ENCODE measurements at places on chromosomes 7 and 10.

DNA sequence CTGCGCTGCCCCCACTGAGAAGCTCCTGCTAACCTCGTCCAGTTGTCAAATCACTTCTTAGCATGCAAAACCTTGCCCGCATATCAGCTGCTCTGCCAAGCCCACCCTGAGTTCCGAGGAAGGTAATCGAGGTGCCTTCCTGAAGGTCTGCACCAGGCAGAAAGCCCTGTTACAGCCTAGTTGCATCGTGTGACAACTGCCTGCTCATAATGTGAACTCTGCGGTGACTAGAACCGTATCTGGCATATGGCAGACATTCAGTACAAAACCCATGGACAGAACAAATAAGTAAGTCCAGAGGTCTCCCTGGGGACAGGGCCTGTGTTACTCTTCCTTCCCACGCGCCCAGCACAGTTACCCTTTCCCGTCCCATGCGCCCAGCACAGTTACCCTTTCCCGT is 394.3 kb downstream of the DNAJB6 start:
- DNase-seq, result no peak

- DNase-seq, result no peak
Measured at GRCh38 chr10:30798646-30799185, 169.2 kb upstream of the LYZL2 start.

- no peak for DNase-seq
Measured at GRCh38 chr10:126270111-126270510, 118.2 kb downstream of the ADAM12 start.

DNA sequence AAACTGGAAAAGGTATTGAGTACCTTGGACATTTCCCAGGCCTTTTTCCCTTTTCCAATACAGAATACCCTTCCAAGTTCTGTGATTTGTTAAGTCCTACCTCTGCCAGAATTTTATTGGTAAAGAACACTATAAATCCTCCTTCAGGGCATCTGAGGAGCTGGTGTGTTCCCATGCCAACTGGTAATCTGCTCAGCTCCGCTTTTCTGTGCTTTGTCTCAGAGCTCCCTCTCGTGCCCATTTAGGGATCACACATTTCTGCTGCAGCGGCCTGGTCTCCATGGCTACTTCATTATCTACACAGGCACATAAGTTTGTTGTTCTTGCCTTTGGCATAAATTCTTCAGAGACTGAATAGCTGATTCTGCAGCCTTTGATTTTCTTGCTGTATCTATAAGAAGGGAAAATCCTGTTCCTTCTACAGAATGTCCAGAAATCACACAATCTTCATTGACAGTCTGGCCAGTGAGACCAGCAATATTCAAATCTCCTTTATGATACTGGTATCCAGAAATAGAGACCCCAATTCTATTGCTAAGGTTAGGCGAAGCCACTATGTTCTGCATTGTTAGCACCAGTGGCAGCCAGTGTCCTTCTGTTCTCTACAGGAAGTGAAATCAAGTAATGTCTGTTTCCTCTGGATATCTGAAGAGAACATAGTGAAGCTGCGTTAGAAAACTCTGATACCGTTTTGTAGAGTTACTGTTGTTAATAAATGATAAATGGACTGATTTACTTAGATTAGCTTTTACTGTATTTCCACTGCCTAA is 51.9 kb downstream of the DENND11 start:
- peak; percentile 92 for DNase-seq

DNA sequence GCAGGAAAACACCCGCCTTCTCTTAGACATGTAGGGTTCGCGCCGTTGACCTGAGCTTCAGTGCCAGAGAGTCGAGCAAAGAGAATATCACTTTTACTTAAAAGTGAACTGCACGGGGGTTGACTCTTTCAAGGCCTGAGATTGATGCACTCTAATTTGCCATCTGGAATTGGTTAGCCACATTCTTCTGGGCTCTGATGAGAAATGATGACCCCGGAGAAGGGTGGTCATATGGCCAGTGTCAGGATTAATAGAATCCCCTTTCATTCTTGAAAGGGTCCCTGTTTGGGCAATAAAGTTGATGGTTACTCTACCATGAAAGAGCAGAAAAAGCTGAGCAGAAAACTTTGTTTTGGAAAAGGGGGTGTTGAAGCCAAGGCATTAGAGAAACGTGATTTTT is 31.2 kb downstream of the GRK5 start:
- DNase-seq, result no peak

DNA sequence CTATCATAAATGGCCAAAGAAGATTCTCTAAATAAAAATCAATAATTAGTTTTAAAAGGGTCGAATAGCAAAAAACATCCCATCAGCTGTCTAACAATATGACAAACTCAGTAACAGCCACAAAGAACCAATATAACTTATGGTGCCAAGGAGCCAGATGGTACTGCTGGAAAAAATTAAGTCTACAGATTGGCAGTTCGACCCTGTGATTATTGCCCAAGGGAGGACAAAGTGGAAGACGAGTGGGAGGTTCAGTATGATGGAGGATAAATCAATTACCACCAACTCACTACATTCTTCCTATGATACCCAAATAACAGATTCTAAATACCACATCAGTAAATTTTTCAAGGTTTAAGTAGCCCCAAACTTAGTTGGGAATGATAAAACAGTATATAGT is 49.0 kb downstream of the SKAP2 start:
- DNase-seq, result no peak

DNA sequence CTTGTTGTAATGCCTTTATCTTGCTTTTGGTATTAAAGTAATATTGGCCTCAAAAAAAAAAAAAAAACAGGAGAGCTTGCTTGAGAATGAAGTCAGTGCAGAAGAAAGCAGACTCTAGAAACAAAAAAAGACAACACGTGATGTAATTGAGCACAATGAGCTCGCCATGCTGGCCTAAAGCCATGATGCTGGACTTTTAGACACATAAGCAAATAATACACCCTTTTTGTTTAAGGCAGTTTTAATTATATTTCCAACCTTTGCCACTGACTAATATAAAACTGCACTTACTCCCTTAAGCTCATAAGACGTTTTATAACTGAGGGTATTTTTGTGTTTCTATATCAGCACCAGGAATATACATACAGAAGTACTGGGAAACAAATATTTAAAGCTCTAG is 798.3 kb downstream of the KCNMA1 start:
- no peak for DNase-seq

DNA sequence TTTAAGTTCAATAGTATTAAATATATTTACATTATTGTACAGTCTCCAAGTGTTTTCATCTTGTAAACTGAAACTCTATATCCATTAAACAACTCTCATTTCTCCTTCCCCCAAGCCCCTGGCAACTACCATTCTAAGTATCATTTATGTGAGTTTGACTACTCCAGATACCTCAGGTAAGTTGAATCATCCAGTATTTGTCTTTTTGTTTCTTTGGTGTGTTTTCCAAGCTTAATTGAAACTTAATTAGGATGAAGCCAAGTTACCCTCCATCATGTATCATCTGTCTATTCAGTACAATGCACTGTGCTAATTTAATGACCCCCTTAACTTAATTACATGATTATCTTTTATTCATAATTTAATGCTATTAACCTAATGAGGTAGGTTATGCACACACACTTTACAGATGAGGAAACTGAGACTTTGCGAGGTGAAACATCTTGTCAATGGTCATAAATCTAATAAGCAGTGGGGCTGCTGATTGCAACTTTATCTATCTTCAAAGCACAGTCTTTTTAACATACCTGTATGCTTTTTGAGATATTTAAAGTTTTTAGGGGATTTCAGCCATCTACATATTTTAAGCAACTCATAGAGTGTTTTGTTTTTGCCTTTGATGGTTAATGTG is 663 bp downstream of the MACC1 start:
- no peak for DNase-seq

- DNase-seq, result no peak
Measured at GRCh38 chr10:94137747-94138146, 144.0 kb downstream of the PLCE1 start.

DNA sequence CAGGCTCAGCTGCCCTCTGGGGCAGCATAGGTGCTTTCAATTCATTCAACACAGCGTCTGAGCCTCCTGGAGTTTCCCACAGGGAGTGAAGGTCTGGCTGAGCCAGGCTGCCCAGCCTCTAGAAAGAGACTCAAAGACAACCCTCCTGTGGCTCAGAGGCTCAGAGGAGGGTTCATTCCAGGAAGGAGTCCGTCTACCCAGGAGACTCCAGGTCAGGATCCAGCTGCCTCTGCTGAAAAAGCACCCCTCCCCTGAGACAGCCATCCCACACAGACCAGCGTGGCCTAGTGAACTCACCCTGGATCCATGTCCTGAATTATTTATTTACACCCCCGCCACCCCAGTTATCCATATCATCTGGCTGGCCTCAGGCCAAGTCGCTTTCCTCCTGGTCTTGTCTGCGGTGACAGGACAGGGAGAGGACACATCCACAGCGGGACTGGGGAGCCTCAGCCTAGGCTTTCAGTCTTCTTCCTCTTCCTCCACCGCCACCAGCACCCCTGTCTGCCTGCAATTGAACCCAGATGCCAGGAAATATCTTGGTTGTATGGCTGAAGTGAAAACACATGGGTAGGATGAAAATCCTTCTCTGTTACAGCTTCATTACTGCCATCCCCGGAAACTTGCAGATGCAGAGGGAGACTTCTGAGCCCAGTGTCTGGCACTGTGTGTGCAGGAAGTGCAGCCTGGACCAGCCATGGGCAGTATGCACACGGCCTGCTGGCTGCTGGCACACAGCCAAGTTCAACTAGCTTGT is 44.0 kb upstream of the COL13A1 start:
- DNase-seq, result no peak

DNA sequence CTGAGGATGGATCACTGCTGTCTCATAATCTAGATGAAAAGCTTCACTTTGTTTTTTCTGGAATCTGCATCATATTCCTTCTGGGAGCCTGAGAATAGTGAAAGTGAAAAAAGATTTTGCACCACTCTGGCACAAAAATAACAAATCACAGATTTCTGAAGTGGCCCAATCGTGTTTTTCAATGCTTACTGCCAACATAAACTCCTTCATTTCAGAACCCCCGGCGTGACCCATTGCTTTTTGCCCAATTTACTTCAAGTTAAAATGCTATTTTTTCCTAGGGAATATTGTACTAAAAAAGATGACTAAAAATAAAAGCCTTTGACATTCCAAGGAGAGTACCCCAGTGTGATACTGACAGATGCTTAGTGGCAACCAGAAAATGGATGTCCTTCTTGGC is 53.7 kb upstream of the ANK3 start:
- no peak for DNase-seq

- no peak for DNase-seq
Measured at GRCh38 chr10:104322416-104322782, 15.9 kb downstream of the ITPRIP start.

DNA sequence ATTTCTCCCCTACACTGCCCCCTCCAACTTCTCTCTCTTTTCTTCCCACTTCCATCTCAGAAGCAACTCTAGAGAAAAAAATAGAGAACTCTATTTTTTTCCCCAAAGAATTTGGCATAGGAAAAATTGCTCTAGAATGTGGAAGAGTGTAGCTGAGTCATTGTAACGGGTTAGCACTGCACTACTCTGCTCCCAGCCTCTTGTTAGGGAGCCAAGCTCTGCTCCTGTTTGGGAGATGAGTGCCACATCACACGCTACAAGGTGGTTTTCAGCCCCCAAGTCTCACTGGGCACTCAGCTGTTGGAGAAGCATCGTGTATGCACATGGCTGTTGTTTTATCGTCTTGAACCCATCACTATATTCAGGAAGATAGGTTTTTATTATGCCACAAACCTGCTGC is 136.4 kb downstream of the BMPER start:
- DNase-seq, result no peak

GRCh38 chr7:76020031-76020714 is 25.8 kb upstream of the TMEM120A start:
- DNase-seq, result peak; percentile 12

- no peak for DNase-seq
Measured at GRCh38 chr10:108303149-108303548, 1138.6 kb upstream of the SORCS1 start.

DNA sequence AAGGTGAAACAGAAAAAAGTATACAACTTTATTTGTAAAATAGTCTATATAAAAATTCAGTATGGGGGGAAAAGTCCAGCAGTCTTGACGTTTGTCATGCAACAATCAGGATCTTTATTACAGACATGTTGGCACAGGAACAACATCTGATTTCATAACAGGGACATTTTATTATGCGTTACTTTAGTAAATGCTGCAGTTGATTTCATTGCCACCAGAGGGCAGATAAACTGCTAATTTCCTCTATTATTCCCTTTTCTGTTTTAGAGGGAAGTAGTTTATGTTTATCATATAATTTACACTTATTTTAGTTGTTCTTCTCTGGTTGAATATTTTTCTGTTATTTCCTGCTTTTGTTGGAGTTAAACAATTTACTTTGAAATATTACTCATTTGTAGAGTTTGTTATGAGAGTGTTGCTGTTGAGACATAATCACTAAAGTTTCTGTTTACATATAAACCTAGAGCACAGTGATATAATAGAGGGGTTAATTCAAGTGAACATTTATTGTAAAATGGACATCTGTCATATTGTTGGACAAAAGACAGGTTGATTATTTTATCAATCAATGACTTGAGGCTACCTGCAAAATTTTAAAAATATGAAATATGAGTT is 3.3 kb downstream of the PLXDC2 start:
- no peak for DNase-seq

- no peak for DNase-seq
Measured at GRCh38 chr7:102182016-102182415, 104.7 kb upstream of the SH2B2 start.

DNA sequence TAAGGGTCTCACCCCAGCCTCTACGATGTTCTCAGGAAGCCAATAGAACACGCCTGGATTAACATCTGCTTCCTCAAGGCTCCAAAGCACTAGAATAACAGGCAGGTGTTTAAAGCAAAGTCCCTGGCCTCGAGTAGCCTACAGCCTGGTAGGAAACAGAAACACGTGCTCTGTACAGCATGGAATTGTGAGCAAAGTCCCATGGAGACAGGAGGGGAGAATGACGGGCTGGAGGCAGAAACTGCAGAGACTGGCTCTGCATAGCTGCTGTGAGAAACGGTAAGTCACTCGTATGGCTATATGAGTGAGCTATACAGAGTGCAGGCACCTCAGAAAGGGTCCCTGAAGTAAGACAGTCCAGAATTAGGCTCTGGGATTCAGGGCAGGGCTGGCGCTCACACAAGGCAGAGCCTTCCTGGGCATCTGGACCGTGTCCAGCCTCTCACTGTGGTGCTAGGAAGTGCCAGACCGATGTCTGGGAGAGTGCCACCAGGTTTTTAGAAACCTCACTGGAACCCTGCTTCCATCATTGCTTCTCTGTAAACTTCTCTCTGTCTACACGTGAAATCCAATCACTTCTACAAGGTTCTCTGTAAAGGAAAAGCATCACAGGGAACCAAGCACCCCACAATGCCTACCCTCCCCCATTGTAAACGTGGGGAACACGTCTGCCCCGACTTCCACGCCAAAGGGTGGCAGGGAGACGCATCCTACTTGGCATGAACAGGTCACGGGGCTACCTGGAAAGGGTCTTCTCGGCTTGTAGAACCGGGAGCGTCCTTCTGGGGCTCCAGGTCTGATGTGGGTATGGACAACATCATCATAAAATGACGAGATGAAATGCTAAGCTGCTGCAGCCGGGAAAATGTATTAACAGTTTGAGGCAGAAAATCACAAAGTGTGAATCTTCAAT is 38.8 kb upstream of the SHH start:
- DNase-seq, result no peak

GRCh38 chr10:47238331-47239095 is 61.5 kb upstream of the GDF10 start:
- DNase-seq, result no peak

Data from hippocampal formation (tissue), 2 donors.